Suprapubic skin (tissue), 4 donors: ENCODE measurements at places on chromosomes 7 and 10.

DNA sequence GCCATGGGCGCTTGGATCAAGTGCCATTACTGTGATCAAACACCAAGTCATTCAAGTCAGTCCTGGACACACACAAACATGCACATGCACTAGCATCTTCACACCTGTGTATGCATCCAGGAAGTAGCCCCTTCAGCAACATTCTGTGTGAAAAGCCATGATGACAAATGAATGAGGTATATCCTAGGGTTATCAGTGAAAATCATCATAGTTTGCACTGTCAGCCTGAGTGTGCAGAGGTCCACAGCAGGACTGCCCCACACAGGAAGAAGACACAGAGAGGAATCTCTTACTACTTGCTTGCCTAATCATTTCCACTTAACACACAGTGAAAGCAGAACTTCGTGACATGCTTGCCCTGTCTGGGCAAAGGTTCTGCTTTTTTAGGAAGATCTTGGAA, 184.0 kb upstream of the ADO start:
- H3K4me3 ChIP-seq: no peak overlapping the region
- DNase-seq: no peak
- H3K27me3 ChIP-seq: no peaks in the 10 kb centered on the region
- no peaks in the 10 kb centered on the region for H3K36me3 ChIP-seq
- H3K27ac ChIP-seq: no peak overlapping the region

DNA sequence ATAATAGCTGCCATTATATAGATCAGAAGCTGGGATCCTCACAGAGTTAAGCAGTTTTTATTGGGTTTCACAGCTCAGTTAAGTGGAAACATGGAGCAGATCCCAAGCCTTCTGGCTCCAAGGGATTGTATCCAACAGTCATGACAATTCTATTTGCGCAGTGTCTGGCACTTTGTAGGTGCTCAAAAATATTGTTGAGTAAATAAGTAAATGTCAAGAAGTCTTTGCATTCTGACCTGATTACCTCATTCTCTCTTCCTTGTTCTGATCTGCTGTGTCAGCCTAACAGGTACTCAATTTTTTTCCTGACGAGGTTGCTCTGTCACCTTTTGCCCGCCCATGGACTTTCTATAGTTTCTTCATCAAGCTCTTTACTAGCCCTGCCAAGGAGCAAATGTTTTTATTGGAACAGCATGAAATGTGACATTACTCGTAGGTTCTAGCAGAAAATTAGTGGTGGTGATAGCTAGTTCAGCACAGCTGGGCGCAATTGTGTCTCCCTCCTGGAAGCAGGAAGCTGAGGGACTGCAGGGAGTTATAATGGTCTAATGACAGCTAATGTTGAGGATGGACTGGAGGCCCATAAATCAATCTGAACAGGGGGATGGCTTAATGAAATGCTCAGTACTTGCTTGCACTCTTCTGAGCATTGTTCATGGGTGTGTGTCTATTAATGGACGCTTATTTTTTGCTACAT, 680.2 kb downstream of the CCSER2 start:
- H3K4me3 ChIP-seq: no peak overlapping the region
- DNase-seq: no peak
- H3K27me3 ChIP-seq: no peaks in the 10 kb centered on the region
- no peak overlapping the region for H3K27ac ChIP-seq
- H3K36me3 ChIP-seq: no peaks in the 10 kb centered on the region
- no peaks in the 10 kb centered on the region for H3K4me1 ChIP-seq

GRCh38 chr10:88903715-88904114, 23.7 kb downstream of the STAMBPL1 start:
- no peaks in the 10 kb centered on the region for H3K4me1 ChIP-seq
- no peaks in the 10 kb centered on the region for H3K27me3 ChIP-seq
- no peak overlapping the region for H3K27ac ChIP-seq
- DNase-seq: no peak
- peaks cover 6% of the 10 kb centered on the region for H3K36me3 ChIP-seq

GRCh38 chr7:12601302-12601869, 30.9 kb downstream of the SCIN start:
- no peaks in the 10 kb centered on the region for H3K36me3 ChIP-seq
- H3K27ac ChIP-seq: no peak overlapping the region
- H3K4me3 ChIP-seq: no peak overlapping the region
- no peaks in the 10 kb centered on the region for H3K4me1 ChIP-seq
- H3K27me3 ChIP-seq: no peaks in the 10 kb centered on the region
